ENCODE measurements at places on chromosomes 12 and 14.

DNA sequence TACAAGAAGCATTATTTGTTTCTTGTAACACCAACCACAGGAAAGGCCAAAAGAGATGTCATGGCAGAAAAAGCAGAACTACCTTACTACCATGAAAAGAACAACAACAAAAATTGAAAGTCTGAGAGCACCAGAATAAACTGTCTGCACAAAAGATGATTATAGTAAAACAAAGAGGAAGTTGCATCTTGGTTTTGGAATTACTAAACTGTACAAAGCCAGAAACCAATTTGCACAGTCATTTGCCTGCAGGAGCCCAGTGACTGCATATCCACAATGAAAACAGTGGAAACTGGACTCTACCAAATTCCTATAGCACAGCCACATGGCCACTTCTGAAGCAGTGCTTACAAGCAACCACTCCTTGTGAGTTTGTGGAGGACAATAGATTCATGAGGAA is 276.2 kb downstream of the SSPN start:
- DNase-seq, result no peak

GRCh38 chr12:6044082-6044481 is 80.4 kb downstream of the VWF start:
- DNase-seq, result no peak

- DNase-seq, result no peak
Observed at GRCh38 chr14:45664668-45665356, 411.8 kb upstream of the MIS18BP1 start.

GRCh38 chr12:70756791-70757190 is 119.6 kb upstream of the PTPRB start:
- DNase-seq, result no peak

DNA sequence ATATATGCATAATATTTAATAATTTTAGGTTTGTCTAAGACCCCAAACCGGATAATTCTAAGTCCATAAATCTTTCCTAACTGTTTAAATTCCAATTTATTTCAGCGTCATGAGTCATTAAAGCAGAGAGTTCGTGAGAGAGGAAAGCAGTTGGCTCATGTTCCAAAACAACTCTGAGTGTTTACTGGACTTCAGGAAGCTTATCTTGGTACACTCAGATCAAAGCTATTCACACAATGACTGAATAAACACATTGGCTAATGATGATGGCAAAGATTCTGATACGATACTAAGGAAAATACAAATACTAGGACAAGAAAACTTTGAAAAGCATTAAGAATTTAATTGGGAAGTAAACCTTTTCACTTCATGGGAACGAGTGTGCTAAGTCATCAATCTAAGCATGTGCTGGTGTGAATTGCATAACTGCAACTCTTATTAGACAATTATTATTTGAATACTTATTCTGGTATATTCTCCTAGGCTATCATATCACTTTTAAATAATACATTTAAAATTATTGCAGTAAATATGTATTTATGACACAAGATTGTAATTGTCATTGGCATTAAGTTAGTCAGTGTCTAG is 34.8 kb upstream of the CLEC14A start:
- DNase-seq, result no peak

DNA sequence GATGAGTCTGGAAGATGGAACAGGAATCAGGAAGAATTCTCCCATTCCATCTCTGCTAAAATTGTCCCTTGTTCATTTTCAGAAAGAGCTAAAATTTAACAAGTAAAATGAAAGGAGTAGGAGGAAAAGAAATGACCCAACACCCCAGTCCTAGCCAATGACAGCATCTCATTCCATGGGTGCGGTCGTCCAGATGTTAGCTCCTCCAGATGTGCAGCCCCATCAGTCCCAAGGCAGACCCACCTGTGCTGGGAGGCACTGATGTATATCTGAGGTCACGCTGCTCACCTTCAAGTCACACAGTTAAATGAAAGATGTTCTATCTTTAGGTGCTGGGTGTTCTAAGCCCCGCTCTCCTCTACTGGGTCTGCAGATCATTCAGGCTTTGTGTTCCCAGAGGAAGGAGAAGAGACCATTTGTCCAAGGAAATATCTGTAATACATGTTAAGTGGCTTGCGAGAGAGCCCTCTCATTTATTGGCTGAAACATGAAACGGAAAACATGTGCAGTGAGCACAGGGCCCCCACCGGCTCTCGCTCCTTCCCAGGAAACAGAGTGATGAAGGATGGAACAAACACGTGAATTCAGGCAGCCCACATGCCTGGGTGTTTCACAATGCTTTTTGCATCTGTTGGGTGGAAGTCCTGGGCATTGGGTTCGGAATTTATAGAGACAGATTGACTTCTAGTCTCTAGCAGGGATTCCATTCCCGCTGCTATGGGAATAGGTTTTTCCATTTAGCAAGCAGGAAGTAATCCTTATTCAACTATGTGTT is 294.6 kb downstream of the NUAK1 start:
- DNase-seq, result peak; percentile 57

DNA sequence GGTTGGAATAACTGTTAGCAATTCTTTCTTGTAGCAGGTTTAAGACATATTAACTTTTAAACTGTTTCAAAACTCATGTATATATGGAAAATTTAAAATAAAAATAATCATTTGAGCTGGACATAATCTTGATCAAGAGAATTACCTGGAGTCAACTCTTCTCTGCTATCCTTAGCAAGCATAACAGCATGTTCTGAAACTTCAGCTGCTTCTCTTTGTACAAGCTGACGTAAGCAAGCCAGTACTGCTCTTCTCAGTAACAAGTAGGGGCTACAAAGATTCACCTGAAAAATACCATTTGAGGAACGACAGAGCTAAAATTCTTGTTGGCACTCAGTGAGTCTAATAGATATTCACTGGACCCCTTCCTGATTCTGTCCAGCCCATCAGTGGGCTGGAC is 83.0 kb downstream of the HEATR5A start:
- no peak for DNase-seq

DNA sequence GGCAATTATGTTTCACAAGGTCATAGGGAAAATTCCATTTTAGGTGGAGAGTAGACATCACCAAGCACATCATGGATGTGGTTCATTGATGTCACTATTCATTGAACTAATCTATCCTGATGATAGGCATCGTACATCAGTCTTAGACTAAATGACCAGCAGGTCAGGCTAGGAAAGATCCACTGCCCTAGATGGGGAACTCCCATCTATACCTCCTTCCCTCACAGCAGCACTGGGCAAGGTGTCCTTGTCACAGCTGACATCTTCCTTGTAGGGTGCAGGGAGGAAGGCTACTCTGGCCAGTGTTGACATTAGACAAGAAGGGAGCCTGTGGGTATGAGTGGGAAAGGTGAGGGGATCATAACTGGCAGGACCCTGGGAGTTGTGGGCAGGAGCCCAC is 63.8 kb upstream of the CAPRIN2 start:
- no peak for DNase-seq

GRCh38 chr12:31488737-31489338 is 102.1 kb downstream of the DENND5B start:
- DNase-seq, result no peak

GRCh38 chr12:32671930-32672780 is 6.9 kb upstream of the DNM1L start:
- no peak for DNase-seq

DNA sequence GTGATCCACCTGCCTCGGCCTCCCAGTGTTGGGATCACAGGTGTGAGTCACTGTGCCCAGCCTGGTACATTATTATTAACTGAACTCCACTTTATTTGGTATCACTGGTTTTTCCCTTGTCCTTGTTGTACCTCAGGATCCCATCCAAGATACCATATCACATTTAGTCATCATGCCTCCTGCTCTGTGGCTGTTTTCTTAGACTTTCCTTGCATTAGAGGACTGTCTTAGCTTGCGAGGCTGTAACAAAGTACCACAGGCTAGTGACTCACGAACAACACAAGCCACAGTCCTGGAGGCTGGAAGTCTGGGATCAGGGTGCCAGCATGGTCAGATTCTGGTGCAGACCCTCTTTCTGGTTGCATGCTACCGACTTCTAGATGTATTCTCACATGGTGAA is 12.2 kb downstream of the KLC1 start:
- no peak for DNase-seq

DNA sequence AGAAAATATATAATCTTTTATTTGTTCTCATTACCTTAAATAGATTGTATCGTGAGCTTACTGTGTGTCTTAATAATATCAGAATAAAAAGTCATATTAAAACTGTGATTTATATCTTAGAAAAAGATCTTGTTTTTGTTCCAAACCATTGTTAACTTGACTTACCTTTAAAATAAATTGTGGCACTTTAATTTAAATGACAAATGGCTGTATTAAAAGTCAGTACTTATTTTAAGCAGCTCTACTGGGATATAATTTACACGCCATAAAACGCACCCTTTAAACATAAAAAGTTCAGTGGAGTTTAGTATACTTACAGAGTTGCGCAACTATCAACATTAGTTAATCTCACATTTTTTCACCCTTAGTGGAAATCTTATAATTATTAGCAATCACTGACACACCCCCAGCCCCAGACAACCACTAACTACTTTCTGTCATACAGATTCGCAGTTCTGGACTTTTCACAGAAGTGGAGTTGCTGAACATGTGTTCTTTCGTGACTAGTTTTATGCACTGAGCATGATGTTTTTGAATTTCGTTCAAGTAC is 311.7 kb downstream of the ACSS3 start:
- no peak for DNase-seq

DNA sequence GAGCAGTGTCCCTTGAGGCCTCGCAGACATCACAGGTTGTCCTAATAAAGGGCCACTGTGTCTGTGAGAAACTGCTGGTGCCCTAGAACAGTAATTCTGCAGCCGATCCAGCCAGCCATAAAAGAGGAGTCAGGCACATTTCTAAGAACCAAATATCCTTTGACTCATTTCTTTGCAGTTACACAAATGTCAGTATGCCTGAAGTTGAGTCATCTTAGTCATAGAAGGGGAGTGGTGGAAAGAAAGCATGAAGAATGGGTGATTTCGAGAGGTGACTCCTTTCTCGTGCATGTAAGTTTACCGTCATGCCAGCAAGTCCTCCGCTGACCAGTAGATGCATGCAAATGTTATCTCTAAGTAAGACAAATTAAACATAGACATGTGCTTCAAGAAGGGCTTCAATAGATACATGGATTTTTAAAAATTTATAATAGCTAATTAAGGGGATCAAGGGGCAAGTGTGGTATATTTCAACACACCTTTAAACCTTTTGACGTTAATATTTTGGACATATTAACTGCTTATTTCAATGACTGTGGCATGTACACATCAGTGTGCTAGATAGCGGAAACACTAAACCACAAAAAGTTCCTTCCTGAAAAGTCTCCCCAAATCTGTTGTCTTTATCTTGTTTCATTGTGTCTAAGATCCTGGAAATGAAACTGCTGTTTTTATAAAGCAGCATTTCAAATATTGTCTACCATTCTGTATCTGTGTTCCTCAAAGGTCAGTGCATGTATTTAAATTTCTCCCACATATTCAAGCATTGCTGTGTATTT is 497.4 kb downstream of the NPAS3 start:
- no peak for DNase-seq

DNA sequence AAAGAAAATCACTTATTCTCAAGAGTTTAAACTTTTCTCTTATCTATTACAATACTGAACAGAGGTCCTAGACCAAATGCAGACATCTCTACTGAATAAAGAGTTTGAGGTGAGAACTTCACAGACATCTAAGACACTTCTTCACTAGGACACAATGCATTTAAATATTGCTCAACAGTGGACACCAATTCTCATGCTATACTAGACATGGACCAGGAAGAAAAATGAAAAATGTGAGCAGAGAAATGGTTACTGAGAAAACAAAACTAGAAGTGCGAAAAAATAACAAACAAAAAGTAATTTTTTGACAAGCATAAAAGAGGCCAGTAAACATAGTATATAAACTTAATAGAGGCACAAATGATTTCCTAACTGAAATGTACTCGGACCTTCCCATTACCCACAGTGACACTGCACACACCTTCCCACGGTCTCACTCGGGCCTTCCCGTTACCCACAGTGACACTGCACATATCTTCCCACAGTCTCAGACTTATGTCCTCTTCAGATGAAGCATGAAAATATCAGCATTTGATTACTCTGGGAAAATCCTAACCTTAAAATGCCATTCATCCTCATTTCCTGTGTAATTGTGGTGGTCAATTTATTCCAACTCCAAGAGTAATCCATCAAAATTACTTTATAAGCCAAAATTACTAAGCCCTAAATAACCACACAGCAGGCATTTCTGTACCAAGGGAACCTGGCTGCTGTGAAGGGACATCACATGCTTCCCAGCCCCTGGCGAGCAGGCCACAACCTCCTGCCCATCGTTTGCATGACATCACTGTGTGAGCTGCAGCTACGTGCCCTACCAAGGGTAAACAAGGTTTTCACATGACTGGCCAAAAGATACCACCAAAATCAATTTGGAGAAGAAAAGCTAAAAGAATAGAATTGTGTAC is 6.4 kb downstream of the SLC15A4 start:
- DNase-seq, result peak; percentile 45

DNA sequence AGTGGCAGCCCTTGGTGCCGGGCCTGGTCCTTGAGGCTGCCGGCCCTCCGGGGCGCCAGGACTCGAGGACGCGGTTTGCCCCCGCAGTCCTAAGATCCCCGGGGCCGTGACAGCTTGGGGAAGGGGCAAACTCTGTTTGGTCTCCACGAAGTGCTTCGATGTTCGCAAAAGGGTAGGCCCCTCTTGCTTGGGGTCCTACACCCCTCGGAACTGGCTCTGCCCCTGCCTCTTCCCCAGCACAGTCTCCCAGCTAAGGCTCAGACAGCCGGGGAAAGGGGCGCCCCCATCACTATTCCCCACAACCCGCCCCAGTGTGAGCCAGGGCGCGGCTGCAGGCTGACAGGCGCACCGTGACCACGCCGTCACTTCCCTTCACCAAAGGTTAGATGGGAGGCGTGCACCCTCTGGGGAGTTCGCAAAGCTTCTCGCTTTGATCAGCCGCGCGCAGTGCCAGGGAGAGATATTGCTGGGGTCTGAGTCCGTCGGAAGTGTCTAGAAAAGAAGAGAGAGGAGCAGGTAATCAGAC is 7.2 kb upstream of the OTX2 start:
- no peak for DNase-seq

- DNase-seq, result no peak
Observed at GRCh38 chr12:67982164-67982563, 7.1 kb upstream of the IFNG-AS1 start.

- no peak for DNase-seq
Observed at GRCh38 chr14:25074099-25074685, 24.2 kb upstream of the STXBP6 start.

GRCh38 chr14:24673534-24674203 is 39.7 kb upstream of the GZMB start:
- no peak for DNase-seq

DNA sequence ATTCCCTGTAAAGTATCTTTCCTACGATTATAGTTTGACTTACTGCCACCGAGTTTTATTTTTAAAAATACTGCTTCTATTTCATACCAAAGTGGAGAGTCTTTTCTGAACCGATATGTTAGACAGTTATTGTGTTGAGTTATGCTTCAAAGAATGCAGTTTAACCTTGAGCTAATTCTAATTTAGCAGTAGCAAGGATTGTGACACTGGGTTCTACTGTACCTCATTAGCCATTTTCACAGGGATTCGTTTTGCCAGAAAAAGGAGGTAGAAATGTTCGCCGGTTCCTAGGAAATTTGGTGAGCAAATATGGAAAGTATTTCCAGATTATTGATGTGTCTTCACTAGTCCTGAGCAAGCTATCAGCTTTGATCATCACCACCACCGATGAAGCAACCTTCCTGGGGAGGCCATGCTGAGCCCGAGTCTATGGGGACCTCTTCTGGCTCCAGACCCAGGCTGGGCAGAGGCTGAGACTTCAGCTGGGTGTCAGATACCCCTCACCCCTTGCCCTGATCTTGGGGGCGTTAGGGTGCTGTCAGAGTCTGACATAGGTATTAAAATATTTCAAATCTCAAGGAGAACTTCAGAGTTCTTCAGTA is 13.6 kb downstream of the GLRX5 start:
- DNase-seq, result no peak

GRCh38 chr12:58247633-58248032 is 306.3 kb downstream of the ATP23 start:
- DNase-seq, result no peak

Measured in anterior cingulate cortex (tissue), 58 donors.